Stimulated activated CD4-positive, alpha-beta T cell treated with anti-CD3 and anti-CD28 coated beads, Interleukin-1b, Interleukin-23, amount 100 ng/mL, for 24 hours (primary cell): ENCODE measurements at places on chromosomes 12 and 14.

- DNase-seq: no peak
Observed at GRCh38 chr12:52380271-52380694, 5.2 kb downstream of the KRT84 start.

DNA sequence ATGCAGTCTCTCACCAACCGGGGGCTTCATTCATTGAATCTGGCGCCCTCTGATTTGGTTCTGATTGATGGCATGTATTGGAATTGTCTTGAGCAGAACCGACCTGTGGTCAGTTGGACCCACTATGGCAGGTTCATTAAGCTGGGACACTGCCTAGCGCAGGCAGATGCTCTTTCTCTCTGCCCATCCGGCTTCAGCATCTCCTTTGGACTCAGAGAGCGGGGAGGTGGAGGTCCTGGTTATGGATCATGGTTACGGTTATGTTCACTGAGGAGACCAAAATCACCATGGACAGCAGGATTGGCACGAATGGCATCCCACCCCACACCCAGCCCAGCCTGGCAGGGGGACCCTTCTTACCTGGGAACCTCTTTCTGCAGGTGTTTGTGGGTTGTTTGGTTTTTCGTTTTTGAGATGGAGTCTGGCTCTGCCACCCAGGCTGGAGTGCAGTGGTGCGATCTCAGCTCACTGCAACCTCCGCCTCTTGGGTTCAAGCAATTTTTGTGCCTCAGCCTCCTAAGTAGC is 16.4 kb upstream of the BCL7A start:
- no peak for DNase-seq

- no peak for DNase-seq
Observed at GRCh38 chr12:82109243-82109642, 248.9 kb downstream of the CCDC59 start.

DNA sequence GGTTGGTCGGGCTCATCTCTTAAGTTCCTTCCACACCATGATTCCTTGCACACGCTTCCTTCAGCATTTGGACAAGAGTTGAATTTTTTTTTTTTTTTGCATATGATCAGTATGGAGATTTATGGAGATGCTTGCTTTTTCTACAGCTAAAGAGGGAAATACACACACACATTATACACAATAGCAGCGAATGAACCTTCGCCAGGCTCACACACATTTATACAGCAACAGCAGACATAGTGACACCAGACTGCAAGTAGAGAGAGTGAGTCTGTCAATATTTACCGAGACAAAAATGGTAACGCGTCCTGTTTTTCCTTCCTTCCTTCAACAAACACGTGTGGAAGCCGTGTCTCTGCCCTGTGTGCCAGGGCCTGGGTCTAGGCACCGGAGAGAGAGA is 897.9 kb downstream of the BCL11B start:
- no peak for DNase-seq

GRCh38 chr14:83208341-83208740 is 1674.7 kb upstream of the SEL1L start:
- DNase-seq: no peak

GRCh38 chr14:57578801-57579200 is 85.1 kb upstream of the CCDC198 start:
- DNase-seq: no peak

DNA sequence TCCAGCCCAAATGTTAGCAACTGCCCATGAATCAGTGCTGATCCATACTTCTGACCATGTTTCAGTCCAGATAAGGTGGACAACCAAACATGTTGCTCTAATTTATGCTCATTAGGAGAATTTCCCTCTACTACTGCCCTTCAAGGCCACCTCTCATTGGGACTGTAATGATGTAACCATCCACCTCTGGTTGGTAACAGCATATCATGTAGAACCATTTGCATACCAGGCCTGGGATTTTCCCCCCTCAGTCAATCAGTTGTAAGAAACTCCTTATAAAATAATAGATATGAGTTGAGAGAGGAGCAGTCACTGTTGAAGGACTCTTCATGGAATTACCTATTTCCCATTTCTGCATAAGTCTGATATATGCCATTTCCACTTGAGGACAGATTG is 17.8 kb upstream of the YAF2 start:
- no peak for DNase-seq

DNA sequence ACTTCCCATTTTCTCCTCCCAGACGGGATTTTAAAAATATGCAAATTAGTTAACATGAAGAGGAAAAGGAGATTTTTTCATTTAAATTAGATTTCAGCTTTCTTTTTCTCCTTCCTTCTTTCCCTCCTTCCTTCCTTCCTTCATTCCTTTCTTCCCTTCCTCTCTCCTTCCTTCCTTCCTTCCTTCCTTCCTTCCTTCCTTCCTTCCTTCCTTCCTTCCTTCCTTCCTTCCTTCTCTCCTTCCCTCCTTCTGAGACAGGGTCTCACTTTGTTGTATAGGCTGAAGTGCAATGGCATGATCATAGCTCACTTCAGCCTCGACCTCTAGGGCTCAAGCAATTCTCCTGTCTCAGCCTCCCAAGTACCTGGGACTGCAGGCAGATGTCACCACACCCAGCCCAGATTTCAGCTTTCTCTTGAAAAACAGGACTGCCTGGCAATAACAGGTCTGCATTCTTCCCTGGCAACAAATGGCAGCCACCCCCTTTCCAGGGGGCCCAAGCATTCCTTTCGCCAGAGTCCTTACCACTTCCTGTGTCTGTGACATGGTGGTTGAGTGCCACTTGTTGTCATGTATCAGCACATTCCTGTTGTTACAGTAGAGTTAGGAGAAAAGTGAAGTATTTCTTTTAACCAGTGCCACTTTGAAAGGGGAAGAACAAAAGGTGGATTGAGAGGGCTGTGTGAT is 119.1 kb downstream of the PTPN11 start:
- no peak for DNase-seq

GRCh38 chr12:24750263-24750662 is 198.6 kb downstream of the BCAT1 start:
- DNase-seq: no peak
